Spleen (tissue), 13 donors: ENCODE measurements at places on chromosomes 12 and 14. TPM values are rescaled to one million over a fixed set of nuclear protein-coding genes. Genes with fewer than 3 reads are reported as not detected.

DNA sequence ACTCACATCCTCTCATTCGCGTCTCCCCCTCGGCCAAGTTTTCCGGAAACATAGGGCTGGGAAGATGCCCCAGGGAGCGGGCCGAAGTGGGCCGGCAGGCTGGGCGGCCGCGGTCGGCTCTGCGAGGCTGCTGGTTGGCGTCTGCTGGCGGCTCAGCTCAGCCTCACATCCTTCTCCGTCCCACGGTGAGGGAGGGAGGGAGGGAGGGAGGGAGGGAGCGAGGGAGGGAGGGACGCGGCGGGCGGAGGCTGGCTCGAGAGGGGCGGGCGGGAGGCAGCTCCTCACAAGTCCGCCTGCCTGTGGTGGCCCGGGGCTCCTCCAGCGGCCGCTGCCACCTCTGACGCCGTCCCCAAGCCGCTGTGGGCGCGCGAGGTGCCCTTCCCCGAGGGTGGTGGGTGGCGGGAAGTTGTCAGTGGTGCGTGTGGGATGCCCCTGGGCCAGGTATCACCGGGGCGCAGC is 93.8 kb downstream of the RFLNA start:
- peak; percentile 89 for DNase-seq
- peaks cover 17% of the 10 kb centered on the region for H3K36me3 ChIP-seq
- peaks cover 99% of the 10 kb centered on the region for H3K4me1 ChIP-seq

GRCh38 chr14:99195602-99196309 is 76.2 kb downstream of the BCL11B start:
- H3K36me3 ChIP-seq: no peaks in the 10 kb centered on the region
- peaks cover 55% of the 10 kb centered on the region for H3K4me1 ChIP-seq
- peaks cover 18% of the 10 kb centered on the region for H3K27me3 ChIP-seq
- peak; percentile 31 for DNase-seq

GRCh38 chr14:61454545-61454944 is 133.2 kb downstream of the PRKCH start:
- H3K27me3 ChIP-seq: no peaks in the 10 kb centered on the region
- peak overlapping the region; percentile 48 for H3K27ac ChIP-seq
- peaks cover 76% of the 10 kb centered on the region for H3K36me3 ChIP-seq
- peaks cover 63% of the 10 kb centered on the region for H3K4me1 ChIP-seq
- no peak overlapping the region for H3K4me3 ChIP-seq

GRCh38 chr14:89445273-89445973 is 28.4 kb upstream of the FOXN3 start:
- peaks cover 49% of the 10 kb centered on the region for H3K4me1 ChIP-seq
- H3K27me3 ChIP-seq: no peaks in the 10 kb centered on the region
- H3K27ac ChIP-seq: peak overlapping the region; percentile 41
- H3K4me3 ChIP-seq: no peak overlapping the region
- DNase-seq: no peak
- no peaks in the 10 kb centered on the region for H3K36me3 ChIP-seq

DNA sequence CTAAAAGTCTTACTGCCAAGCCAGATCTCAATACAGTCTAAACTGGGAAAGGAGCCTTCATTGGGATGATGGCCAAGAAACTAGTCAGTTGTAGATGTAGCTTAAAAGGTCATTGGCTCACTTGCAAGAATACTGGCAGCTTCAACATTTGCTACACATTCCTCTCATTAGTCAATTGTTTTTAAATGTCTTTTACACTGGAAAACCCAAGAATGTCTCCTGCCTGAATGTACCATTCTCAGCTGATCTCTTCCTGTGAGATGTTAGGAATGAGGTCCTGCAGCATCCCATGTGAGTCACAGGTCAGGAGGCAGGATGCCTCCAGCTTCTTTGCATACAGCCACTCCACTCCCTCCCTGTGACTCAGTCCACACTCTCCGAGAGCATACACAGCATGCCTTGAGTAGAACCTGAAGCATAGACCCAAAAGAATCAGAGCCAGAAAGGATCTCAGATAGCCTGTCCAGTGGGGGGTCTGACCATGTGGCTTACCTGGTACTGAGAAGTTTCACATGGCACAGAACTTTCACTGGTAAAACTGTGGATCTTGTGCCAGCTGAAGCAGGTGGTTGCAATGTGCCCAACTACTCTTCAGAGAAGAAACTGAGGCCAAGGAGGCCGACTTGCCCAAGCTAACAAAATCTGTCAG is 56.0 kb upstream of the HECTD1 start:
- DNase-seq: no peak
- no peak overlapping the region for H3K27ac ChIP-seq

DNA sequence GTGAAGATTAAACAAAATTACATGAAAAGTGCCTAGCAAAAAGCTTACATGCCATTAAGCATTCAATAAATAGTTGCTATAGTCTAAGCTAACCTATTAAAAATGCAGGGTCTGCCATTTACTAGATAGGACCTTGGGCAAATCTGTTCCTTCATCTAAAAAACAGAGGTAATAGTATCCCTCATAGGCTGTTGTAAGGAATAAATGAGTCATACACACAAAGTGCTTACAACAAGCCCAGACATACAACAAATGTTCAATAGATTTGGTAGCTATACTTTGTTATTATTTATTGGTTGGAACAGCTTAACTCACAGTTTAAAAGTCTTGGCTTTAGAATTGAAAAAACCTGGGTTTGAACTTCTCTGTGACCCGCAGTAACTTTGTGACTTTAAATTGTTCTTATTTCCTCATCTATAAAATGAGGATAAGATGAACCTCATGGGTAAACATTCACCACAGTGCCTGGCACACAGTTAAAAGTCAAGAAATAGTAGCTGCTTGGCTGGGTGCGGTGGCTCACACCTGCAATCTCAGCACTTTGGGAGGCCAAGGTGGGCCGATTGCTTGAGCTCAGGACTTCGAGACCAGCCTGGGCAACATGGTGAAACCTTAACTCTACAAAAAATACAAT is 24.7 kb downstream of the HEATR5A start:
- H3K4me3 ChIP-seq: no peak overlapping the region
- H3K27me3 ChIP-seq: no peaks in the 10 kb centered on the region
- H3K4me1 ChIP-seq: no peaks in the 10 kb centered on the region

DNA sequence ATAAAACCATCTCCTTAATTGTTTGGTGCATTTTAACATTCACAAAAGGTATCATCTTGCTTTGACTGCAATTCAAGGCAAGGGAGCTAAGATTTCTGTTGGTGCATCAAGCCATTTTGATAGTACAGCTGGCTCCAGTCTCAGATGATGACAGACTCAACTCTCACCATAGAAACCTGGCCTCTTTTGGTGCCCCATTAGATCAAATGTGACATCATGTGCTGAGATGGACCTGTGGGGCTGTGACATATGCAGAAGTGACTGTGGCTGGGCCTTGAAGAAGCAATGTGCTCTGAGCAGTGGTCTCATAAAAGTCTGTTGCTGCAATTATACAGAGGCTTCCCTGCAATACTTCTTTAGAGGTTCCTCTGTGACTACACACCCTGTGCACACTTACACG is 88.4 kb downstream of the SLC2A13 start:
- no peaks in the 10 kb centered on the region for H3K36me3 ChIP-seq
- peaks cover 3% of the 10 kb centered on the region for H3K4me1 ChIP-seq
- DNase-seq: no peak
- H3K27me3 ChIP-seq: no peaks in the 10 kb centered on the region
- H3K27ac ChIP-seq: no peak overlapping the region
- H3K4me3 ChIP-seq: no peak overlapping the region

GRCh38 chr14:32986791-32987540 is 48.3 kb downstream of the NPAS3 start:
- no peak overlapping the region for H3K4me3 ChIP-seq
- H3K27ac ChIP-seq: no peak overlapping the region
- no peak for DNase-seq
- no peaks in the 10 kb centered on the region for H3K36me3 ChIP-seq
- no peaks in the 10 kb centered on the region for H3K4me1 ChIP-seq

DNA sequence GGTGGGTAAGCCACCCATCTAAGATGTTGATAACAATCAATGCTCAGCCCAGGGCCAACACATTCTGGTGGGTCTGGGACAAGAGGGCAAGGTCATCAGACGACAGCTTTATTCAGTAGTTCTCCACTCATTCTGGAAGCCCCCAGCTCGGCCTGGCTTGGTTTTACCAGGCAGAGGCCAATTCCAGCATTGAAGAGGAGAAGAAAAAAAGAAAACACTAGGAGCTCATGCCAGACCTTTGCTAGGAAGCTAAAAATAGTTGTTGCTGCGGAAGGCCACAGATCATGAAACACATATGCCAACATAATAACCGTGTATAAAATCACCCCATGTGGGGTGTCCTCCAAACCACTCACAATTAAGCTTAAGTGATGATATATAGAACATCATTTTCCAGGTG is 44.4 kb downstream of the CCDC60 start:
- H3K4me1 ChIP-seq: no peaks in the 10 kb centered on the region
- no peaks in the 10 kb centered on the region for H3K36me3 ChIP-seq
- no peak overlapping the region for H3K4me3 ChIP-seq

GRCh38 chr14:31180299-31181051 is 27.1 kb downstream of the HECTD1 start:
- no peak for DNase-seq
- H3K4me1 ChIP-seq: no peaks in the 10 kb centered on the region

- H3K36me3 ChIP-seq: no peaks in the 10 kb centered on the region
- no peak overlapping the region for H3K4me3 ChIP-seq
- no peaks in the 10 kb centered on the region for H3K27me3 ChIP-seq
Observed at GRCh38 chr12:5295151-5295550, 136.8 kb upstream of the NTF3 start.

SERPINA9 gene
- total RNA-seq: not detected

GUCY2C gene
- not detected for total RNA-seq

OR4E1 gene
- not detected for total RNA-seq

B4GALNT3 gene
- 0.94 TPM for total RNA-seq

NPFF gene
- not detected for total RNA-seq

HOXC12 gene
- not detected for total RNA-seq

GDF3 gene
- 0.88 TPM for total RNA-seq

SLC4A8 gene
- 4.3 TPM for total RNA-seq

PRB2 gene
- total RNA-seq: not detected

VWF gene
- 345 TPM for total RNA-seq

PCK2 gene
- 51.3 TPM for total RNA-seq

SDS gene
- 3.4 TPM for total RNA-seq
